Lung (tissue), 17 donors: ENCODE measurements at places on chromosomes 7 and 10. TPM values are rescaled to one million over a fixed set of nuclear protein-coding genes. Genes with fewer than 3 reads are reported as not detected.

DNA sequence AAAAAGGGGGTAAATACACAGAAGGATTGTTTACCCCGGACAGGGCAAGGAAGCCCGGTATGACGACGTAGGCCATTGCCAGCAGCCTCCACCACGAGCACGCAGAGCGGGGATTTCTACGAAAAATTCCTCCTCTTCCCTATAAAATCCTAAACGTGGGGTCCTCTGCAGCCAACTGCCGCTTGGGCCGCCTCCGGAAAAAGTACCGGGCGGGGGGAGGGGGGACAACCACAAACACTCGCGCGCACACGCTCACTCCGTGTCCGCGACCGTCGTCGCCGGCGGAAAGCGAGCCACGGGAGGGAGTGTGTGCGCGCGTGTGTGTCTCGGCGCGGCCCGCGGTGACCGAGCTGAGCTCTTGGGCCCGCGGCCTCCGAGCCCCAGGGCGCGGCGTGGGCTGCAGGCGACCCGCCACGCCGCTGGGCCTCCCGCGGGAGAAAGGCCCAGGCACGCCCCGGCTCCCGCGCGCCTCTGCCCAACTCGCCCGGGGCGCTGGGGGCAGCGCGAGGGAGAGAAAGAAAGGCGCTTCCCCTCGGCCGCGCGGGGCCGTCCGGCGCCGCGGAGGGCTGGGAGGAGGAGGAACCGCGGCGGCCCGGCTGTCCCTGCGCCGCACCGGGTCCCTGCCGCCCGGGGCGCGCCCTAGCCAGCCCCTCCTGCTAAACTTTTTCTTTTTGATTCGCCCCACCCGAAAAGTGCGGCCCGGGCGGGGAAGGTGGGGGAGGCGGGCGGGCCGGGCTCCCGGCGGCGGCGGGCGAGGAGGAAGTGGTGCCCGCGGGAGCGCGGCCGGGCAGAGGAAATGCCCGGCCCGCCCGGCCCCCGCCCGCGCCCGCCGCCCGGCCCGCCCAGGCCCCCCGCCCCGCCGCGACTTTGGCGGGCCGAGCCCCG is 1.5 kb downstream of the CTBP2 start:
- DNase-seq, result peak; percentile 68

DNA sequence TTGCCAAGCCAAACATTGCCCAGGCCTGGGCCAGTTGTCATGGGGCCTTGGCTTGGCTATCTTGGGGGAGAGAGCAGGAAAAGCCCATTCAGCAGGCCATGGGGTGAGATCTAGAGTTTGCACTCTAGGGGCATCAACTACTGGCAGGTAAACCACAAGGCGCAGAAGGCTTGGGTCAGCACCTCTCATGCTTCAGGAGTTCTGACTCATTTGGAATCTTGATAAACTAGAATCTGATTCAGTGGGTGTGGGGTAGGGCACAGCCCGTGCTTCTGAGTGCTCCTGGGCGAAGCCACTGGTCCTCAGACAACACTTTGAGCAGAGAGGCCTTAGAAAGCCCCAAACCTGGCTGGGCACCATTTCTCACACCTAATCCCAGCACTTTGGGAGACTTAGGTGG is 81.1 kb downstream of the RGS10 start:
- no peak for DNase-seq

The OPTN gene
- 45.6 TPM for total RNA-seq

The AMPH gene
- 2.1 TPM for total RNA-seq

The LRIT1 gene
- not detected for total RNA-seq

The NXPH1 gene
- total RNA-seq, result 0.17 TPM
